ENCODE measurements at places on chromosomes 13 and 19.

GRCh38 chr19:51009061-51009891 is 7.9 kb upstream of the KLK8 start:
- no peak for DNase-seq

GRCh38 chr19:10115392-10116084 is 4.0 kb downstream of the P2RY11 start:
- no peak for DNase-seq

DNA sequence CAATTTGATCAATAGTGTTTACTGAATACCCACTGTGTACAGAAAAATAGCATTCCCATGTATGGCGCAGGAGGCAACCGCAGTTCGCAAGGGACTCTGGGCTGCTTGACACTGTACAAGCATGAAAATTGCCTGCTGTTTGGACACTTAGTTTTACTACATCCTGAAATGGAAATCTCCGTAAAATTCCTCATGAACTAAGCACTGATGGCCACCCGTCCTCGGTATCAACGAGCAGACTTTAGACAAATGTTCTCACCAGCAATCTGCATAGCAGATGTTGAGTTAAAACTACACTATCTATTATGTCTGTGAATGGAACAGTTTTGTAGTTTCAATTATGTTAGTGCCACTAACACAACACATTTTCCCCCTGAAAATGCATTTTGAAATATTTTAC is 294.7 kb downstream of the DCLK1 start:
- DNase-seq: no peak

- DNase-seq: no peak
Observed at GRCh38 chr19:39375929-39376328, 15.0 kb downstream of the PAF1 start.

All from WTC11 (cell line).